Activated CD8-positive, alpha-beta memory T cell treated with anti-CD3 and anti-CD28 coated beads for 36 hours (primary cell): ENCODE measurements at places on chromosomes 6 and 20. TPM values are rescaled to one million over a fixed set of nuclear protein-coding genes. Genes with fewer than 3 reads are reported as not detected.

Gene MCHR2
- not detected for total RNA-seq

Gene WFDC12
- total RNA-seq = not detected

Gene BCAS1
- 0.08 TPM for total RNA-seq

Gene KCNQ5
- 12.3 TPM for total RNA-seq

Gene GPSM3
- total RNA-seq = 73.0 TPM

Gene AGPAT1
- 41.0 TPM for total RNA-seq

Gene MRAP2
- total RNA-seq = not detected

Gene HLA-DPB1
- 10.4 TPM for total RNA-seq

Gene SPDEF
- not detected for total RNA-seq

Gene GLP1R
- total RNA-seq = 0.15 TPM

Gene ELOVL4
- total RNA-seq = 1.7 TPM

Gene CRISP2
- total RNA-seq = not detected

Gene NKAIN4
- not detected for total RNA-seq

Gene MYLK2
- 0.19 TPM for total RNA-seq

Gene TCFL5
- 6.5 TPM for total RNA-seq

Gene CGAS
- total RNA-seq = 45.9 TPM

Gene PEDS1
- 20.9 TPM for total RNA-seq

Gene LSM2
- 166 TPM for total RNA-seq

Gene ZNF391
- 3.6 TPM for total RNA-seq

Gene DEFB115
- not detected for total RNA-seq

Gene CCN5
- not detected for total RNA-seq

Gene B3GAT2
- not detected for total RNA-seq

Gene OR2H1
- not detected for total RNA-seq

Gene SLC35F1
- not detected for total RNA-seq

Gene CFAP61
- 0.36 TPM for total RNA-seq

Gene FOXP4
- total RNA-seq = 23.6 TPM

Gene CCR6
- total RNA-seq = 5.3 TPM

Gene TGM2
- not detected for total RNA-seq

Gene SLC22A7
- total RNA-seq = not detected

Gene SLC35D3
- total RNA-seq = not detected

Gene C6orf141
- total RNA-seq = not detected

Gene CYP39A1
- not detected for total RNA-seq

Gene LKAAEAR1
- not detected for total RNA-seq

Gene GTSF1L
- total RNA-seq = not detected

Gene POLR1H
- total RNA-seq = 49.6 TPM

Gene HMGN3
- total RNA-seq = 45.4 TPM

Gene DEFB132
- total RNA-seq = not detected

Gene POM121L2
- total RNA-seq = not detected

Gene KCNK5
- total RNA-seq = 32.0 TPM

Gene BAK1
- total RNA-seq = 46.3 TPM

Gene HRH3
- not detected for total RNA-seq

Gene GNAS-AS1
- total RNA-seq = 1.3 TPM

Gene USP49
- 5.8 TPM for total RNA-seq

Gene CEP250
- total RNA-seq = 43.2 TPM
